ENCODE measurements at places on chromosomes 13 and 19.

- no peak for DNase-seq
These were observed 10.0 kb downstream of the KDELR1 start for GRCh38 chr19:48381178-48381950.

DNA sequence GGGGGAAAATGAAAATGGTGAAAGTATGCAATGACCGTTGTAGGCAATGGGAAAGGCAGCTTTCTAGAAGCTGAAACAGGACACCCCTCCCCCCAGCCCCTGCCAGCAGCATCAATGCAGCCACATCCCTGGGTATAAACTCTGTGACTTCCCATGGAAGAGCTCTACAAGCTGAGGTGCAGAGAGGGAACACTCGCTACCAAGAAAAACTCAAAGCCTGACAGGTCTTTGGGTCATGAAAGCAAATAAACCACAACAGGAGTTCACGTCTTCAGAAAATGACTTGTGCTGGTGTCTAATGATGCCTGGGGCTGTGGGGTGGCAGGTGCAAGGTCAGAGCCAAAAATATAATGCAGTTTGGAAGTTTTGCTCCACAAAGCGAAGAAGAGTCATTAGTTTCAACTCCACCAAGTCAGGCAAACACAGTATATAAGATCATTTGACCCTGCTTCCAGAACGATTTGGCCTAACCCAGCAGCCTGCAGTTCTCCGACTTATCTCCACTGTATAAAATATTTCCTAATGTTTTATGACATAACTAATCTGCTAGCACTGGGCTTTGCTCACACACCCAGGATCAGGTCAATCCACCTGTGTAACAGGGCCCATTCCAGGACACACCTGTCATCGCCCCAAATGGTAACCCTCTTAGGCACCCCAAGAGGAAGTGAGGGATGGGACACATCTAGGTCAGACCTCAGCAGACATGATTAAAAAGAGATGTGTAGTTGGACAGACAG, 102.1 kb downstream of the IRS2 start:
- DNase-seq, result no peak

DNA sequence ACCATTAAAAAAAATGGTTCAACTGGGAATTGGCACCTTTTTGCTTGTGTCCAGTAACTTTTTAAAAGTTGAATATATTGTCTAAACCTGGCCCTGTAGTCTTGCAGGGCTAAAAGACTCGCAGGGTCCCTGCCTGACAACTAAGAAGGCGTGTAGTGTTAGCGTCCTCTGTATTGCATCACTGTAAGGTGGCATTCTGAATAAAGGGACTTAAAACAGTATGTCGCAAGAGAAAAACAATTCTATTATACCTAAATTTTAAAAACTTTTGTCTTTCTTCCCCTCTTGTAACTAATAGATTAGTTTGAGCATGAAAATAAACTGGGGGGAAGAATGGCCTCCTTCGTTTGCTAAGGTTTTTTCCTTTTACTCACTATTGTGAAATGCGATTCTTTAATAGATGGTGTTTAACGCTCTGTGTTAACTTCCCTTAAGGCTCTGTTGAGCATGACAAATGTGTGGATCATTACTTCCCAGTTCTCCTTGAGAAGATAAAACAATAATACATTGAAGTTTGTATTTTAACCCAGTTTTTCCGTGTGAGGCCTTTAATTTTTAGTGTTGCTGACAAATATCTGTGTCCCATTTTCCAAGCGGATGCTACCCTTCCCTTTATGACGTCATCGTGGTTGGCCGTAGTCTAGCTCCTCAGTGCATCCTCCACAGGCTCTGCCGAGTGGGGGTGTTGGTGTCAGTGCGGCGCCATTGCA, 134.6 kb downstream of the KATNAL1 start:
- DNase-seq, result no peak

- no peak for DNase-seq
These were observed 51.3 kb upstream of the ZNF536 start for GRCh38 chr19:30320916-30321315.

GRCh38 chr19:51460164-51460992, 2.1 kb upstream of the SIGLEC8 start:
- DNase-seq, result no peak

- DNase-seq, result no peak
These were observed 235.0 kb upstream of the ARGLU1 start for GRCh38 chr13:106802917-106803316.

DNA sequence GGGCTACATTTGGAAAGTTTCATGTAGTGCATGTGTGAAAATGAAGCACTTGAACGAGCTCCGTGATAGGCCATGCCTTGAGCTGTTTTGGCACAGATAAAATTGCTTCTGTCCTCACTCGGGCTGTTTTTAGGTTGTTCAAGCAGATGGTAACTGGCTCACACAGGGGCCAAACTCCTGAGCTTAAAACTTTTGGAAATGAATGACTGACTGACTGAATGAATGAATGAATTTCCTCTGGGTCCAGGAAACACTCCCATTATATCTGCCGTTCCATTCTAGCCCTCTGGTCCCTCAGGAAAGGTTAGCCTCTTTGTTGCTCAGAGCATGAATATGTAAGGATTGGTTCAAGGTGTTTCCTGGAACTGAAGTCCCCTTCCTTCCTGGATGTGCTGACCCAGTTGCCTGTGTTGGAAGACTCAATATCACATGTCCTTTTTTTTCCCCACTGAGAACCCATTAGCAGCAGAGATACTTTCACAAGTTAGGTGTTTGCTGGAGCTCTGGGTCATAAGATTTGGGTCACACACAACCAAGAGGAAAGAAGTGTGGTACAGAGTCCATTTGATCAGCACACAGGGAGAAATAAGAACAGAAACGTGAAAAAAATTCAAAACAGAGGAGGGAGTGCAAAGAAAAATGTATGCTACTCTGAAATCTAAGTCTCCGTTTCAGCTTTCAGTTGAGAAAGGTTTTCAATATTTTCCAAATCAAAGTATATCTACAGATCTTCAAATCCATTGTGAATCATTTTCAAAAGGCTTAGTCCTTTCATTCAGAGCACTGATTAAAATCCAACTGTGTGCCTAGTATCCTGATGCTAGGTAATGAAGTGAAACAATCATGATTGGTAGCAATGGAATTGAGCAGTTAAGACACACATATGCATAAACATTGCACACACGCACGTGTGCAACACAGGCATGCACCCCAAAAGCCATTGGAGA, 18.9 kb downstream of the MBNL2 start:
- no peak for DNase-seq

DNA sequence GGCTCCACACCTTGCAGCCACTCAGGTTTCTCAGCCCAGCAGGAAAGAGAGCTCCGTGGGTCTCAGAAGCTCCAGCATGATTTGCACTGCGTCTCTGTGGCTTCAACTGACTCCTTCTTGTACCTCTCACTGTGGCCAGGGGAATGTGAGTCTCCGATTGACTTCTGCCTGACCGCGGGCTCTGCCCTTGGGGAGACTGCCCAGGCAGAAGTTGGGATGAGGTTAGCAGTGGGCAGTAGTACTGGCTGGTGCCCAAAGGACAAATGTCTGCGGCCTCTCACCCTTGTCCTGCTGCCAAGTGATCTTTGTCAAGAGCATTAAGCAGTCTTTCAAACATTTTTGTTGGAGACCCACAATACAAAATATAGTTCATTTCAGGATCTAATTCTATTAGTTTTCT, 34.4 kb upstream of the FXYD3 start:
- DNase-seq, result no peak

Measured in AG09319 (cell line).